Articular chondrocyte of knee joint (primary cell): ENCODE measurements at places on chromosomes 11 and 22. TPM values are rescaled to one million over a fixed set of nuclear protein-coding genes. Genes with fewer than 3 reads are reported as not detected.

SIK2 gene
- total RNA-seq: 24.9 and 29.1 TPM in 2 replicates

CST6 gene
- total RNA-seq: 3.0 and 7.6 TPM in 2 replicates

KLHDC7B gene
- total RNA-seq: 0.11 and 0.13 TPM in 2 replicates

RBFOX2 gene
- 175 and 190 TPM in 2 replicates for total RNA-seq

SYCE3 gene
- total RNA-seq: not detected in 2 replicates

OR52I2 gene
- total RNA-seq: not detected in 2 replicates

OR4X1 gene
- total RNA-seq: not detected in 2 replicates

RTN4RL2 gene
- 0.39 TPM in 1 of 2 replicates, not detected in the other for total RNA-seq

TMX2 gene
- 52.7 and 53.2 TPM in 2 replicates for total RNA-seq

DERL3 gene
- 0.43 and 0.65 TPM in 2 replicates for total RNA-seq

MMP27 gene
- not detected in 2 replicates for total RNA-seq

MN1 gene
- 13.9 and 14.7 TPM in 2 replicates for total RNA-seq

DEFB131B gene
- total RNA-seq: not detected in 2 replicates

OR51B4 gene
- not detected in 2 replicates for total RNA-seq

LRFN4 gene
- total RNA-seq: 20.3 and 30.7 TPM in 2 replicates

TREH gene
- total RNA-seq: not detected in 2 replicates

RIMBP3B gene
- 0.13 and 0.22 TPM in 2 replicates for total RNA-seq

ST14 gene
- total RNA-seq: not detected in 2 replicates

PHLDB1 gene
- total RNA-seq: 113 and 125 TPM in 2 replicates

ANGPTL5 gene
- 60.3 and 110 TPM in 2 replicates for total RNA-seq

RIMBP3C gene
- under 0.01 and 0.32 TPM in 2 replicates for total RNA-seq

CEP57 gene
- total RNA-seq: 45.9 and 54.4 TPM in 2 replicates

MRPL48 gene
- total RNA-seq: 20.8 and 22.1 TPM in 2 replicates

OR6X1 gene
- total RNA-seq: not detected in 2 replicates

SHANK3 gene
- total RNA-seq: 0.39 and 0.54 TPM in 2 replicates

CHRM1 gene
- total RNA-seq: not detected in 2 replicates

SMC1B gene
- total RNA-seq: under 0.01 TPM in 1 of 2 replicates, not detected in the other

TAGLN gene
- total RNA-seq: 331 and 451 TPM in 2 replicates

GPR83 gene
- total RNA-seq: not detected in 2 replicates

OR8G5 gene
- total RNA-seq: not detected in 2 replicates

TENM4 gene
- total RNA-seq: 0.13 and 3.7 TPM in 2 replicates

RPS6KB2 gene
- total RNA-seq: 33.2 and 35.3 TPM in 2 replicates

CDKN1C gene
- 10.1 and 11.9 TPM in 2 replicates for total RNA-seq

B4GALNT4 gene
- 0.52 and 0.65 TPM in 2 replicates for total RNA-seq

P2RY6 gene
- total RNA-seq: 12.2 and 17.6 TPM in 2 replicates

THRSP gene
- 0.13 TPM in 1 of 2 replicates, not detected in the other for total RNA-seq

ASPHD2 gene
- 2.6 and 4.8 TPM in 2 replicates for total RNA-seq

OR52I1 gene
- not detected in 2 replicates for total RNA-seq

PYGM gene
- 0.32 and 0.39 TPM in 2 replicates for total RNA-seq

ZBTB16 gene
- 0.22 and 1.8 TPM in 2 replicates for total RNA-seq

SSTR3 gene
- total RNA-seq: not detected in 2 replicates

GLB1L2 gene
- total RNA-seq: 0.11 and 0.91 TPM in 2 replicates

RTCB gene
- total RNA-seq: 83.9 and 89.9 TPM in 2 replicates

SPINDOC gene
- total RNA-seq: 9.0 and 10.6 TPM in 2 replicates
